ENCODE measurements at places on chromosomes 2 and 18. TPM values are rescaled to one million over a fixed set of nuclear protein-coding genes. Genes with fewer than 3 reads are reported as not detected.

Gene C1QL2
- total RNA-seq, result not detected

Gene TMEM247
- total RNA-seq, result not detected

Gene GPAT2
- 2.4 TPM for total RNA-seq

Gene UCN
- 1.1 TPM for total RNA-seq

Gene UGT1A3
- not detected for total RNA-seq

Gene ADD2
- total RNA-seq, result 0.98 TPM

Gene CRYGD
- not detected for total RNA-seq

Gene KLHL41
- total RNA-seq, result 2,102 TPM

Gene IL1A
- not detected for total RNA-seq

Gene ABHD3
- total RNA-seq, result 6.9 TPM

Data from muscle of leg (tissue), 16 donors.